ENCODE measurements at places on chromosomes 3 and 15.

DNA sequence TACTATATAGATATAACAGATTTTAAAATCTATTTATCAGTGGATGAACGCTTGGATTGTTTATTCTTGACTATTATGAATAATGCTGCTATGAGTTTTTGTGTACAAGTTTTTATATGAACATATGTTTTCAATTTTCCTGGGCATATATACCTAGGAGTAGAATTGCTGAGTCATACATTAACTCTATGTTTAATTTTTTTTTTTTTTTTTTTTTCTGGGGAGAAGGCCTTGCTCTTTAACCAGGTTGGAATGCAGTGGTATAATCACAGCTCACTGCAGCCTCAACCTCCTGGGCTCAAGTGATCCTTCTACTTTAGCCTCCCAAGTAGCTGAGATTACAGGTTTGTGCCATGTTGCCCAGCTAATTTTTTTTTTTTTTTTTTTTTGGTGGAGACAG is 9.1 kb downstream of the CIDEC start:
- DNase-seq = no peak

DNA sequence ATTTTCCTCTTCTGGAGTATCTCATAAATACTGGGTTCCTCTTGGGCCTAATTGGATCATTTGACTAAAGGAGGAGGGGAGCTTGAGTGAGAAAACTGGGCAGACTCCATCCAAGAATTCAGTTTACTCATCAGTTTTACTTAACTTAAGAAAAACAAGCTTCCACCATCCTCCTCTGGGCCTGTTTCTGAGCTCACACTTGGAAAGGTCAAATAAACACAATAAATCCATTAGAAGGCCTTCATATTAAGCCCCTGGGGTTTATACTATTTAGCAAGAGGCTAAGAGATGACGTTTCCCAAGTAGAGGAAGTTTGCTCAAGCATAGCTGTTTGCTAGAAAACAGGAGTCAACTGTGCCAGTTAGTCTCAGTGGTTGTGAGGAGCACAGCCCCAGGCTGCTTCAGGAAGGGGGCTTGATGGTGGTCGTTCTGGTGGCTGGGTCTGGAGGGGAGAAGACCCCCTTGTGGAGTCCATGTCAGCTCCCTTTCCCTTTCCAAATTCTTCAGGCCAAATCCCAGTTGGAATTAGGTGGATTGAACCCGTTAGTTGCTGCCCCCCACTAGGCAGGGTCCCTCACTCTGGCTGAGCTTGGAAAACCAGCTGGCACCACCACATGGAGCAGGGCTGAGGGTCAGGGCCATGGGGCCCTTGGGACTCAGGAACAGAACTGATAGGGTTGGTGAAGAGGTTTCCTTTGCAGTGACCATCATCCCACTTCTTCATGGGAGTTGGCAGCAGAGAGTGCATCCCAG is 64.8 kb downstream of the SPSB4 start:
- no peak for DNase-seq

DNA sequence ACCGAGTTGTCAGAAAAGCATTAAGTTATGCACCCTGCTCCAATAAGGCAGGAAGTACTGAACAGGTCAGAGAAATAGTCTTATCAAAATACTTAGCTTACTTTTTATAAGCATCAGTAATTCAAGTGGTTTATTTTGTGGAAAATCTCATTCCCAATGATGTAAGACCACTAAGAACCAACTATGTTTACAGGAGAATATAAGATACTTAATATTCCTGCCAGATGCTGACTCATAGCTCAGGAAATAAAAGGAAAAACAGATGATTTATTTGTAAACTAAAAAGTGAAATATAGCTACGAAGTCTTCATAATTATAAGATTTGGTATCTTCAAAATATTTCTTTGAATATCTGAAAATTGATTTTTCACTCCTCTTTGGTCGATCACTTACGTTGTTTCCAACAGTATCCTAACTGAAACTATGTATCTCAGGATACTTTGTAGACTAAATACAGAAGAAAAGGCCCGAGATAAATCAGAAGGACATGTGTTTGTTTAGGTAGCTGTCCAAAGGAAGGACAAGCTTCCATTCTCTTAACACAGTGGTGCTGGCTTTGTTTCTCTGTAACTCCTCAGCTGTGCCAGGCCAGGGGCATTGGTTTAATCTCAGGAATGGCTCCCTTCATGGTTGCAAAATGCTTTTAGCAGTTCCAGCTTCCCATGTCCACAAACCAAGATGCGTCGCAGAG is 295.8 kb downstream of the GBE1 start:
- no peak for DNase-seq

DNA sequence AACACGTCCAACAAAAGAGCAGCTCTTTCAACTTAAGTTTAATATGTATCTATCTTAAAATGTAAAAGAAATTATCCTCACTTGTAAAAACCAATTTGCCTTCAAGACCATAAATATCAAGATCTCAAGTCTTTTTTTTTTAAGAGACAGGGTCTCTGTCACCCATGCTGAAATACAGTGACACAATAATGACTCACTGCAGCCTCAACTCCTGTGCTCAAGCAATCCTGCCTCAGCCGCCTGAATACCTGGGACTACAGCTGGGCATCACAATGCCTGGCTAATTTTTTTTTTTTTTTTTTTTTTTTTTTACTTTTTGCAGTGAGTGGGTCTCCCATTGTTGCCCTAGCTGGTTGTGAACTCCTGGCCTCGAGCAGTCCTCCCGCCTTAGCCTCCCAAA is 26.0 kb downstream of the ACAP2 start:
- DNase-seq = no peak

DNA sequence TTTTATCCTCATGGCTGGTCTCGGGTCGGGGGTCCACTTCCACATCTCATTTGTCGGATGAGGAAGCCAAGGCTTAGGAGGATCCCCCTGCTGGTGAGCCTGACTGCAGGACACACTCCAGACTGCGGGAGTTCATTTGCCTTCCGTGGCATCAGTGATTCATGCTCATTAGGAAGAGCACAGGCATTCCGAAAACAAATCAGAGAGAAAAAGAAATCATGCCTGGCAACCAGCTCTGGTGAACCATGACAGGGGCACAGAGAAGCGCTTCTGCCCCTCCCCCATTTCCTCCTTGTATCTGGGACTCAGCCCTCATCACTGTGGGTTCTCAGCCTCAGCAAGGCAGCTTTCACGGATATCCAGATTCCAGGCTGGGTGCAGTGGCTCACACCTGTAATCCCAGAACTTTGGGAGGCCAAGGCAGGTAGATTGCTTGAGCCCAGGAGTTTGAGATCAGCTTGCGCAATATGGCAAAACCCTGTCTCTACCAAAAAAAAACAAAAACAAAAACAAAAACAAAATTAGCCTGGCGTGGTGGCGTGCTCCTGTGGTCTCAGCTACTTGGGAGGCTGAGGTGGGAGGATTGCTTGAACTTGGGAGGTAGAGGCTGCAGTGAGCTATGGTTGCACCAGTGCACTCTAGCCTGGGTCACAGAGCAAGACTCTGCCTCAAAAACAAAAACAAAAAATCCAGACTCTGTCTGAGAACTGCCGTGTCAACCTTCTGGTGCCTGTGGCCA is 28.4 kb downstream of the IRAK2 start:
- no peak for DNase-seq

- DNase-seq = no peak
These were observed 5.9 kb upstream of the FMN1 start for GRCh38 chr15:33200444-33200843.

GRCh38 chr3:189530822-189531221 is 100.4 kb upstream of the TP63 start:
- DNase-seq = no peak

DNA sequence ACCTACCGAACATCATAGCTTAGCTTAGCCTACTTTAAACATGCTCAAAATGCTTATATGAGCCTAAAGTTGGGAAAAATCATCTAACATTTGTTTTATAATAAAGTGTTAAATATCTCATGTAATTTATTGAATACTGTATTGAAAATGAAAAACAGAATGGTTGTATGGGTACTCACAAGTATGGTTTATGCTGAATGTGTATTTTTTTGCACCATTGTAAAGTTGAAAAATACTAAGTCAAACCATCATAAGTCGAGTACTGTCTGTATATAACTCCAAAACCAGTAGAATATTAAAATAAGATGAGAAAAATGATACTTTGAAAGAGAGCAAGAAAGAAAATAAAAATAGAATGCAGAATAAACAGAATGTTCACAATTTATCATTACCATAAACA is 115.7 kb downstream of the ZNF280D start:
- DNase-seq = no peak

DNA sequence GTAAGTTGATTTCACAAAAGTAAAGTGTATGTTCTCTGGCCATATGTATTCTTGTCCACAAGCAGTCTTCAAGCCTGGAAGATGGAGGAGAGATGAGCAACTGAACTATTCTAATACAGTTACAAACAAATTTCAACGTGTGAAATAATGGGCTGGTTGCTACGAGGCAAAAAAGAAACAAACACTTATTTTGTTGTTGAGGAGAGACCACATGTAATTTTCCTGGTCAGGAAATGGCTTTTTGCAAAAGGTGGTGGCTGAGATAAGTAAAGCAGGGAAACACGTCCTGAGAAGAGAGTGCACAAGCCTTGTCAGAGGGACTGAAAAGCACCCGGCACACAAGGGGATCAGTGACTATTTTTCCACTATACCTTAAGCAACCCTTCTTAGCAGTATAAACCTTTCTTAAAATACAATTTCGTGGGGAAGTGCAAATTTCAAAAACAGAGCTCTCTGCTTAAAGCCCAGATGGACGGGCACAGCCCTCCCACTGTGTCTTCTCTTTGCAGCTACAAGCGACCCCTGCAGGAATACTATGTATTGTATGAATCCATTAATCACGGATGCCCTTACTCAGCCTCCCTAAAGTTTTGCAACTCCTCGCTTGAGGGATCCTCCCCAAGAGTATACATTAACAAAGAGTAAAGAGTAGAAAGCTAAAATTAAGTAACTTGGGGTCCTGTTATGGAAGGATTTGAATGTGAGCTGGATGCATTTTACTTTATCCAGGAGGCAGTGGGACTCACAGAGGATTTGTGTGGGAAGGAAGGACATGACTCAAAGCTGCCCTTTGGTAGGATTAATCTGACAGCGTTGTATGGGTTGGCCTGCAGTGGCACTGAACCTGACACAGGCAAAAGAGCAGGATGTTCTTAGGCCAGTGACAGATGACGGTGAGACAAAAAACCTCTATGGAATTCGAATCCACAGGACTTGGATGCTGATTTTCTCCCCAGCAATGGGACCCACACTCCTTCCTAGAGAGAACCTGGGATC is 253.7 kb downstream of the IL5RA start:
- DNase-seq = no peak

- DNase-seq = no peak
These were observed 79.5 kb downstream of the IQSEC1 start for GRCh38 chr3:12993517-12994356.

DNA sequence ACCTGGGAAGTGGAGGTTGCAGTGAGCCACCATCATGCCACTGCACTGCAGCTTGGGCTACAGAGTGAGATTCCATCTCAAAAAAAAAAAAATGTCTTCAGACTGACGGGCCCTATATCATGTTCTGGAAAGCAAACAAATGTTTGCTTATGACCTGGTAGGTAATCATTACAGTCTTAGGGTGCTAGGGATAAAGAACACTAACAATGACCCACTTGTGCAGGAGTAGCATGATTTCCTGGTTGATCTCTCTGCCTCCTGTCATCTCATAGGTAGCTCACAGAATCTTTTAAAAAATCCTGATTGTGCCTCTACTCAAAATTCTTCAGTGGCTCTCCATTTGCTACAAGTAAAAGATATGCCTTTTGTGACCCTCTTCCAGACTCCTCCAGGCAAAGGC is 74.5 kb upstream of the TSPAN3 start:
- no peak for DNase-seq

Measured in stimulated activated CD8-positive, alpha-beta memory T cell treated with anti-CD3 and anti-CD28 coated beads, Interleukin-4, amount 100 ng/mL, for 24 hours (primary cell).